ENCODE measurements at places on chromosomes 13 and 19.

GRCh38 chr13:73732350-73732749 lies 401.9 kb downstream of the KLF12 start:
- H3K4me1 ChIP-seq: no peaks in the 10 kb centered on the region
- no peak overlapping the region for H3K27ac ChIP-seq
- no peak overlapping the region for H3K4me3 ChIP-seq
- no peaks in the 10 kb centered on the region for H3K36me3 ChIP-seq

DNA sequence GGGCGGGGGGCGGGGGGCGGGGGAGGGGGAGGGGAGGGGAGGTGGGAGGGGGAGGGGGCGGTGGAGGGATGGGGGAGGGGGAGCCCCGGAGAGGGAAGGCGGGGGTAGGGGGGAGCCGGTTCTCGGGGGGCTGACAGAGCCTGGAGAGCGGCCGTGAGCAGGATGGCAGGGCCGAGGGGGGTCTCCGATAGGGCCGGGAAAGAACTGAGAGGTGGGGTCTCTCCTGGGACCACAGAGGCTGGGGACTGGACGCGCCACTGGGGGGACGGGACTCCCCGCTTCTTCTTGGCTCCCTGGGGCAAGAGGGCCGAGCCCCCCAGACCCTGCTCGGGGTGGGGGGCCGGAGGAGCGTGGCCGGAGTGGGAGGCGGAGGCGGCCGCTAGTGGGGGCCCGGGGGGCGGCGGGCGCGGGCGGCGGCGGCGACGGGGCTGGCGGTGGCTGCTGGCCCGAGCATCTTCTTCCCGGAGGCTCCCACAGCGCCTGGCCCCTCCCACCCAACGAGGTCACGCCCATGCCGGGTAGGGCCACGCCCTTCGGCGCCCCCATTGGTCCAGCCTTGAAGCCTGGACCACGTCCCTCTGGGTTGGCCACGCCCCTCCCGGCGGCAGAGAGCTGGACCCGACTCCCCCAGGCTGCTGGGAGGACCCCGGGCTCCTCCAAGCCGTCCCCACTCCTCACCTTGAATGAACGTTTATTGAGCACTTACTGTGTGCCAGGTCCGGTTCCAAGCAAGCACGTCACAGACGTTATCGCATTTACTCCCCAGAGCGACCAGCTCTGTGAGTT lies at the start of gene NOVA2:
NOVA2 (minus strand) TSS at position 313 of the 786 bp plus-strand sequence. CDS start 514 bp downstream, outside the sequence.
- no peaks in the 10 kb centered on the region for H3K4me1 ChIP-seq
- H3K36me3 ChIP-seq: no peaks in the 10 kb centered on the region
- H3K27ac ChIP-seq: peak within 1 kb of the TSS; percentile 76

GRCh38 chr13:99331881-99332293 lies 24.7 kb upstream of the GPR183 start:
- H3K27me3 ChIP-seq: no peaks in the 10 kb centered on the region
- peaks cover 10% of the 10 kb centered on the region for H3K4me1 ChIP-seq
- H3K27ac ChIP-seq: peak overlapping the region; percentile 28
- H3K36me3 ChIP-seq: no peaks in the 10 kb centered on the region
- H3K4me3 ChIP-seq: no peak overlapping the region
- DNase-seq: no peak

DNA sequence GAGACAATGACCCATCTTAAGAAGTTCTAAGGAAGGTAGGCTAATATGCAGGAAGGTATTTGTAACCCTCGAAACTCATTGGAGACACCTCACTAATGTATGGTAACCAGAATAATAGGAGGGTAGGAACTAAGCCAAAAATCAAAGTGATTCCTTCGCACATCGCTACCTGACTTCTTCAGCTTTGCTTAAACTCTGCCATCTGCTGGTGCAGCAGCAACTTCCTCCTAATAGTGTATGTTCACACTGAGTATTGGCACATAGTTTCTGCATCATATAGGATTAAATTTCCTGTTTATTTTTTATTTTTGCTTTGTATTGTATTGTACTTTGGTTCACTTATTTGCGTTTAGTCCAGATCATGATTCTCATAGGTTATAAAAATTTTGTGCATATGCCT lies 676.2 kb downstream of the GPC5 start:
- H3K27ac ChIP-seq: no peak overlapping the region
- no peak for DNase-seq
- no peaks in the 10 kb centered on the region for H3K27me3 ChIP-seq
- no peaks in the 10 kb centered on the region for H3K36me3 ChIP-seq
- H3K4me1 ChIP-seq: no peaks in the 10 kb centered on the region
- no peak overlapping the region for H3K4me3 ChIP-seq

- peaks cover 5% of the 10 kb centered on the region for H3K4me1 ChIP-seq
- no peak for DNase-seq
- no peaks in the 10 kb centered on the region for H3K27me3 ChIP-seq
- no peak overlapping the region for H3K27ac ChIP-seq
- no peak overlapping the region for H3K4me3 ChIP-seq
Measured at GRCh38 chr13:77548095-77548494, 12.6 kb downstream of the SCEL start.

DNA sequence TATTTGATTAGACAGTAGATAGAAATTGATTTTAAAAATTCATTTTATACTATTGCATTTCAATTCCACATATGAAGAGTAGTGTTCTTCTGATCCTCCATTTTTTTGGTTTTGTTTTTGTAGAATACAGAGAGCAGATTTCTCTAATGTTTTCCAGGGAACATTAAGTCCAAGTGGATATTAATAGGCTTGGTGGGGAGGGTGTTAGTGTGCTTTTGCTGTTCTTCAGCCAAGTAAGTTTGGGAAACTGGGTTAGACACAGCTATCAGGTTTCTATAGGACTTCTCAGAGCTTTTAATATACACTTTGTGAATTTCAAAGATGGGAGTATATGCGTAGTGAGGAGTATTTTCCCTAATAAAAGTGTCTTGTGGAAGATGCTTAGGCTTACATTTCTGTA lies 21.8 kb downstream of the NAA16 start:
- DNase-seq: no peak
- H3K4me3 ChIP-seq: peak overlapping the region; percentile 7
- no peaks in the 10 kb centered on the region for H3K27me3 ChIP-seq
- no peaks in the 10 kb centered on the region for H3K36me3 ChIP-seq
- peak overlapping the region; percentile 84 for H3K27ac ChIP-seq

- no peaks in the 10 kb centered on the region for H3K4me1 ChIP-seq
- H3K27ac ChIP-seq: no peak overlapping the region
- H3K4me3 ChIP-seq: no peak overlapping the region
- no peaks in the 10 kb centered on the region for H3K36me3 ChIP-seq
- no peaks in the 10 kb centered on the region for H3K27me3 ChIP-seq
Measured at GRCh38 chr13:42078128-42078808, 29.8 kb downstream of the DGKH start.

Measured in gastrocnemius medialis (tissue), 4 donors.